Inflammatory macrophage treated with lipopolysaccharide for 1 hour (primary cell): ENCODE measurements at places on chromosomes 4 and X.
A peak's percentile ranks its signal among the peaks of the same experiment; 100 is the strongest.

- DNase-seq = no peak
Observed at GRCh38 chr4:39169426-39169825, 12.9 kb upstream of the WDR19 start.

GRCh38 chr4:18641334-18641733 lies 619.8 kb upstream of the LCORL start:
- DNase-seq = no peak

- no peak for DNase-seq
Observed at GRCh38 chr4:61771056-61771455, 570.9 kb downstream of the ADGRL3 start.

DNA sequence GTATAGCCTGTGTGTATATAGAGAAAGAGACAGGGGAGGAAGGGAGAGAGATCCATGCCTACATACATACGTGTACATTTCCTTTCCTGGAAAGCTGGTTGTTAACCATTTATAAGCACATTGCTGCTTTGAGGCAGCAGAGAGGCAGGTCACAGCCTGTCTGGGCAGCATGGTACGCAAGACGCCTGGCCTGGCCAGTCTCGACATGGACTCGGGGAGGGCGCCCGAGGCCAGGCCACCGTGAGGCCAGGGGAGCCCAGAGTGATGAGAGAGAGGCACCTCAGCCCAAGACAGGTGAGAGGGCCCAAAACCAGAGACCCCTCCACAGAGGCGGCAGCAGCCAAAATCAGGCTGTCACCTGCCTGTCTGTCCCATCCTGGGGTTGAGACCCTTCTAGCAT lies 3.9 kb downstream of the TREX2 start:
- DNase-seq = no peak

DNA sequence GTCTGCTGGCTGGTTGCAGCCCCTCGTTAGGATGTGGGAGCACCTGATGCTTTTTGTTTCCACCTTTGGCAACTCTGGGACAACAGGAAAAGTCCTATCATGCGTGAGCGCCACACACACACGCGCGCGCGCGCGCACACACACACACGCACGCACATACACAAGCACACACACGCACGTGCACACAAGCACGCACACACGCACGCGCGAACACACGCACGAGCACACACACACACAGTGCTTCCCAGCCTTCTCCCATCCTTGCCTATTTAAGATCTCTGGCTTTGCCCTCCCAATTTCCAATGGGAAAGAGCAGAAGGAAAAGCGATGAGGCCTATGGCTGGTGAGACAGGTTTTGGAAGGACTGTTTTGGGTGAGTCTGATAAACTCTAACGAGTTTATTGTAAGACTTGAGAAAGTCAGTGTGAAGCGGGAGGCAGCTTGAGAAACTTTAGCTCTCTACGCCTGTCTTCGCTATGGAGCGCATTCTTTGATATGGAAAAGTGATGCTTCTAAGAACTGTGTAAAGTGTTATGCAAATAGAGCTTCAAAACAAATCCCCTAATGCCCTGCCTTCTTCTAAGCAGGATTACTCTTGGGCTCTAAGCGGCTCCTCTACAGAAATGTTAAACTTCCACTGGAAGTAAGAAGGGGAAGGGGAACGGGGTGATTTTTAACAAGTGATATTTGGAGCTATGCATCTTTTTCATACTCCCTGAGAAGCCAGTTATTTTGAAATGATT lies 11.8 kb downstream of the SUPT20HL1 start:
- no peak for DNase-seq

GRCh38 chrX:8980756-8981155 lies 53.2 kb downstream of the FAM9B start:
- DNase-seq = peak; percentile 38

DNA sequence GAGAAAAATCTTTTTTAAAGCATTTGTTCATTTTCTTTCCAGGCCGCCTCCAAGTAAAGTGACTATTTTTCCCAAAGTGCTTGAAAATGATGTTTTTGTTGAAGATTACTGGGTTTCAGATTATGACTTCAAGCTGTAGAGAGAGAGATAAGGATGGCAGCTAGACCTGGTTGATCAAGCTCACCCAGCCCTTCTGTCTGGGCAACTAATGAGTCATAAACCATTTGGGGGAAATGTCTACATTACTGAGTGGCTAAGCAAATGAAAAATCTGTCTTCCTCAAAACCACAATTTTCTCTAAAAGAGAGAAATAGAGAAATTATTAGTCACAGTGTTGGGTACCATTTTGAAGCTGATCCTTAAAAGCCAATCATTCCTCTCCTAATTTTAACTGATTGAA lies 355.4 kb upstream of the CPEB2 start:
- DNase-seq = no peak

GRCh38 chr4:21744046-21744445 lies 204.5 kb downstream of the KCNIP4 start:
- DNase-seq = no peak

DNA sequence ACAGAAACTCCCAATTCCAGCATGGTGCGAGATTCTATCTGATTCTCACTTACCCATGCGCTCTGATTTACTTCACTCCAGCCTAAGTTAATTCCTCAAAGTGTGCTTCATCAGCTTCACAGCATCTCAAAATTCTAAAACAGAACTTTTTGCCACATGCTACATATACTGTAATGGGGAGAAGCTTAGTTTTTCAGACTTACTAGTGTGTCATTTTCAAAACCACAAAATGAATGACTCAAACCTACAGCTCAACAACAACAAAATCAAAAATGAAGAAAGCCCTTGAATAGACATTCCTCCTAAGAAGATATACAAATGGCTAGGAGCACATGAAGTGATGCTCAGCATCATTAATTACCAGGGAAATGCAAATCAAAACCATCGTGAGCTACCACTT lies 14.9 kb downstream of the IRF2 start:
- DNase-seq = no peak

DNA sequence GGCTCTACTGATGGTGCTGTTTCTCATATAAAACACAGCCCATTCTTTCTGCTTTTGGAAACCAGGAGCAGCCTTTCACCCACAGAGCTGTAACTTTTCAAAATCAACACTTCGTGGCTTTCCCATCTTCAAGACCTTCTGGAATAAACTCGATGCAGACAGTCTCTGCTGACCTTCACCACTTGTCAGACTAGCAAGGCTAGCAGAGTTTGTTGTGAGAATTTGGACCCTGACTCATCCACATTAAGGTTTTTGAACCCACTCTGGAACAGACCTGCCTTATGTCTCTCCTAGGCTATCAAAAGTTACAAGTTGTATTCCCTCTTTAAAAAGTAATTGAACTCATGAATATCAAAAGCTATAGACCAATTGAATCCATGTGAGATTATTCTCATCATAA lies 88.6 kb downstream of the MAML3 start:
- no peak for DNase-seq

GRCh38 chr4:22532896-22533295 lies 17.0 kb upstream of the ADGRA3 start:
- no peak for DNase-seq

GRCh38 chrX:120377715-120378114 lies 15.8 kb downstream of the ATP1B4 start:
- DNase-seq = no peak

DNA sequence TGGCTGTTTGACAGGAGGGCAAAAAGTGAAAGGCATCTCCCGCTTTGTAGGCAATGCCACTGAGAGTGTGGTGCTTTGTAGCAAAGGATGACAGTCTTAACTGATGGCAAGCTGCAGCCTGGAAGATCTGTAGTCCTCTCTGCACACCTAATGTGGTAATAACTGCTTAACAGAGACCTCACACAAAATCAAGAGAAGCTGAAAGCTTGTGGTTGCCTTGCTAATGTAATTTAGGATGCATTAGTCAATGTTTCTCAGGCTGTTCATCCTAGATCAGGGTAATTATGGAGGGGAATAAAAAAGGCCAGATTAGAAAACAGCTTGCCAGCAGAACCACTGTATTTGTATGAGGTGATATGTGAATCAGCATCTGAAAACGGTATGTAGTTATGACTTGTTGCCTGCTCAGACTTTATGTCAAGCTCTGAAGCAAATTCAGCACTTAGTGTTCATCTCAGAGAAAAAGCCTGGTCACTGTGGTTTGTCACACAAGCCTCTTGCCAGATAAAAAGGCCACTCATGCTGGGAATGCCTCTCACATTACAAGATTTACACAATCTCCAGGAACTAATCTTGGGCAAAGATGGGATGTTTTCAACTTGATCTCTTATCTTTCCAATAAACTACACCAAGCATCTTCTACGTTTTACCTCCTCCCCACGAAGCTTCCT lies 130.8 kb downstream of the ENOX2 start:
- no peak for DNase-seq

DNA sequence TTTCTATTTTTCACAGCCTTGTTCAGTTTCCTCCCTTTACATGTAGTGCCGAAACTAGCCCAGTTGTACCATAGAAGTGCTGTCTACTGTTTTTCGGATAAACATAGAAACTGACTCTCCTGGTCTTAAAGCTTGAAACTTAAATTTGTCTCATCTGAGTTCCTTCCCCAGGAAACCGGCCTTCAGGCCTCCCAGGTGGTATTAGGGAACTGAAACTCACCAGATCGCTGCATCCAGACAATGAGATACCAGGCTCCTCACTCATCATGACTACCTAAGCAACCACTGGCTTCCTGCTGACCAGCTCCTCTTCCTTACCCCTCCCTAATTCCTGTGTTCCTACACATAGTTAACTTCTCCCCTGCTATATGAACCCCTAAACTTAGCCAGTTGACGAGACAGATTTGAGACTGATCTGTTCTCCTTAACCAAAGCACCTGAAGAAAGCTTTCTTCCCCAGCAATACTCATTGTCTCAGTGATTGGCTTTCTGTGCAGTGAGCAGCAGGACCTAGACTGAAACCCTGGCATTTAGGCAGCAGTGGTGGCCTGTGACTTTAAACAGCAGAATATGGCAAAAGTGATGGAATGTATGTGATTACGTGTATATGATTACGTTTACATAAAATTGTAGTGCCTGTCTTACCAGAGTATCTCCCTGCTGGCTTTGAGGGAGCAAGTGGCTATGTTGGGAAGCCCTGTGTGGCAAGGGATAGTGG lies 959.1 kb upstream of the LCORL start:
- no peak for DNase-seq

GRCh38 chr4:1055721-1056590 lies 44.5 kb downstream of the FGFRL1 start:
- DNase-seq = no peak

DNA sequence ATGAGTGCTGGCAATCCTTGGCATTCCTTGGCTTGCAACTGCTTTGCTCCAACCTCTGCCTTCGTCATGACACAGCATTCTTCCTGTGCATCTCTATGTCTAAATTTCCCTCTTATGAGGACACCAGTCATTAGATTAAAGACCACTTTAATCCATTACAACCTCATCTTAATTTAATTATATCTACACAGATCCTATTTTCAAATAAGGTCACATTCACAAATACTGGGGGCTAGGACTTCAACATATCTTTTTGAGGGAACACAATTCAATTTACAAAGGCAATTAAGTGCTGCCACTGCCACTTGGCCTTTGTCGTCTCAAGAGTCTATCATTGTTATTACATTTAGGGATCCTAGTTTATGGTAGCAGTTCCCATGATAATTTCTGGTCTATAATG lies 163.7 kb upstream of the PPP1R2C start:
- no peak for DNase-seq

GRCh38 chr4:83028976-83029375 lies 6.0 kb upstream of the COPS4 start:
- no peak for DNase-seq

GRCh38 chr4:108005807-108006206 lies 16.1 kb downstream of the HADH start:
- no peak for DNase-seq

GRCh38 chr4:129264008-129264657 lies 168.2 kb downstream of the C4orf33 start:
- DNase-seq = no peak

GRCh38 chrX:129957241-129958082 lies 25.0 kb upstream of the BCORL1 start:
- DNase-seq = peak; percentile 63

- no peak for DNase-seq
Observed at GRCh38 chrX:122552286-122552800, 631.7 kb upstream of the GRIA3 start.

DNA sequence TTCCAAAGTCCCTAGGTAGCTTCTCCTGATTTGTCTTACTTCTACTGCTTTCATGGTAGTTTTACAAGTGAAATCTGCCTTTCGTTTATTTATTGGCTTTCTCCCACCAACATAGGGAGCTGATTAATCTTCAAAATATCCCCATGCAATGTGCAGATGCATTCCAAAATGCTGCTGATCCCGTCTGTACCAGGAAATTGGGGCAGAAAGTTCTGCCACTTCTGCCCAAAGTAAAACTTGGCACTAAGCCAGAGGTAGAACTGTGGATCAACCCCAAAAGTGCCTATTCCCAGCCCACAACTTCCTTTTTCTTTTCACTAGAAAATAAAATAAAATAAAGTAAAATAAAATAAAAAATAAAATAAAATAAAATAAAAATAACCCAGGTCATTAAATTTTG lies 47.3 kb upstream of the PPARGC1A start:
- no peak for DNase-seq

- DNase-seq = peak; percentile 48
Observed at GRCh38 chr4:87007528-87008446, 73.0 kb downstream of the AFF1 start.

DNA sequence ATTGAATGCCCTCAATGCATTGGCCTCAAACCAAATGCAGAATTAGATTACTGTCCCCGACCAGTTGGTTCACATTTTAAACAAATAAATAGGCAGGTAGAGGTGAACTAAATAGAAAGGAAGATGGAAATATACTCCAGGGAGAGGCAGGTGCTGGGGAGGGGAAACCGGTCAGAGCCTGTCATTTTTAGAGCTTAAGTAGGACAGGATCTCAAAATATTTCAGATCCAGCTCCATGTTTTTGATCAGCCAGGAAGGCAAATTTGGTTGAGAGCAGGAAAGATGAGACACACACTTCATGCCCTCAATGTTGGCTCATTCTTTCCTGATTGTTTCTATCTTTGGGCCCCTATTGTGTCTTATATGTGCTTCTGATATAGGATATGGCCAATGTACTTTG lies 206.7 kb downstream of the SHROOM3 start:
- no peak for DNase-seq

GRCh38 chr4:85725721-85726170 lies 250.8 kb downstream of the ARHGAP24 start:
- DNase-seq = peak; percentile 96

GRCh38 chr4:145071560-145071959 lies 26.4 kb downstream of the ANAPC10 start:
- DNase-seq = no peak

GRCh38 chrX:82127228-82128123 lies 925.6 kb downstream of the SH3BGRL start:
- no peak for DNase-seq

DNA sequence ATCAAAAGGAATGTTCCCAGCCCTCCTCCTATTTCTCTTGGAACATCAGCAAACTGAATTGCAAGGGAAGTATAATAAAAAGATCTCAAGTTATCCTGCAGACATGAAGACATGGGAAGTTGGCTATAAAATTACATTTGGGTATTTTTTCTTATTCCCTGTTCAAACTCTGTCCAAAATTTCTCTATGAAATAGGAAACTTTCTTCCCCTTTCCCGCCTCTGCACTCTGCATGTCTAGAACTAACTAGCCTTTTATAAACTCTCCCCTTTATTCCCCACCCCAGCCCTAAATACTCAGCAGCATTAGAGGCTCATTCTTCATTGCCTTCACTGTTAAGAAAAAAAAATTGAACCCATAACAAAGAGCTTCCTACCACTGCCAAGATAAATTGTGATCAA lies 126.7 kb upstream of the EDNRA start:
- no peak for DNase-seq
